ENCODE measurements at places on chromosomes 5 and 9.

- no peak for DNase-seq
These were observed 28.7 kb downstream of the ANKRD34B start for GRCh38 chr5:80541392-80541791.

- DNase-seq: no peak
These were observed 303.2 kb downstream of the ZSWIM6 start for GRCh38 chr5:61635271-61635670.

DNA sequence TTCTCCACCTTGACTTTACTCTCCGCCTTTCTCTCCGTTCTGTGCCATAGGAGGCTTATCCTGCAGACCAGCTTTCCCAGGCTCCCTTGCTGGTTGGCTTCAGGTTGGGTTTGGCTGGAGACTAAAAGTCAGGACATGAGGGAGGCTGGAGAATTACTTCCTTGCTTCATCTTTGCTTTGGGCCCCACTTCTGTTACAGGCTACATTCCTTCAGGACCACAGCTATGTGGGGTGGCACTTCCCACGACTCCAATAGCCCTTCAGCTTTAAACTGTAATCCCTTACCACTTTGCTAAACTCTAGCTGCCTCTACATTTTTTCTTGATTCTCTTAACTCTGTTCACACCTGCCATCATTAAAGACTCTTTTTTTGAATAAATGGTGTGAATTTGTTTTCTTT lies 186.7 kb upstream of the NR4A3 start:
- no peak for DNase-seq

GRCh38 chr9:105244003-105244733 lies at the start of gene SLC44A1:
Gene SLC44A1 (plus strand): TSS chr9:105244651. CDS start chr9:105244869, 218 bp downstream.
- peak; percentile 94 for DNase-seq

DNA sequence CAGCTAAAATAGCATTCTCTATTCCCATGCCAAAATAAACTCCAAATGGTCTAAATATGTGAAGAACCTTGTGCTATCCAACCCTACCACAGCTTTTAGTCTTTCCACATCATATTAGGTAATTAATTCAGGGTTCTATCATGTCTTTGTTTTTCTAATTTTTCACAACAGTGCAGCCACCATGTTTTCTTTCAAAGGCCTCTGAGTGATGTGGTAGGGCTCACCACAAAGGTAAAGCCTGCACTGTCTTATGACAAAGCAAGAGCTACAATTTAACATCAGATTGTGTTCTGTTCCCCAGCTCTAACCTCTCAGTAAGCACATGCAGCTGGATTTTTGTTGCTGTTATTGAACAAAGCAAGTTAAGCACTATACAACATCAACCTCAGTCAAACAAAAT lies 52.4 kb downstream of the MEF2C start:
- no peak for DNase-seq

DNA sequence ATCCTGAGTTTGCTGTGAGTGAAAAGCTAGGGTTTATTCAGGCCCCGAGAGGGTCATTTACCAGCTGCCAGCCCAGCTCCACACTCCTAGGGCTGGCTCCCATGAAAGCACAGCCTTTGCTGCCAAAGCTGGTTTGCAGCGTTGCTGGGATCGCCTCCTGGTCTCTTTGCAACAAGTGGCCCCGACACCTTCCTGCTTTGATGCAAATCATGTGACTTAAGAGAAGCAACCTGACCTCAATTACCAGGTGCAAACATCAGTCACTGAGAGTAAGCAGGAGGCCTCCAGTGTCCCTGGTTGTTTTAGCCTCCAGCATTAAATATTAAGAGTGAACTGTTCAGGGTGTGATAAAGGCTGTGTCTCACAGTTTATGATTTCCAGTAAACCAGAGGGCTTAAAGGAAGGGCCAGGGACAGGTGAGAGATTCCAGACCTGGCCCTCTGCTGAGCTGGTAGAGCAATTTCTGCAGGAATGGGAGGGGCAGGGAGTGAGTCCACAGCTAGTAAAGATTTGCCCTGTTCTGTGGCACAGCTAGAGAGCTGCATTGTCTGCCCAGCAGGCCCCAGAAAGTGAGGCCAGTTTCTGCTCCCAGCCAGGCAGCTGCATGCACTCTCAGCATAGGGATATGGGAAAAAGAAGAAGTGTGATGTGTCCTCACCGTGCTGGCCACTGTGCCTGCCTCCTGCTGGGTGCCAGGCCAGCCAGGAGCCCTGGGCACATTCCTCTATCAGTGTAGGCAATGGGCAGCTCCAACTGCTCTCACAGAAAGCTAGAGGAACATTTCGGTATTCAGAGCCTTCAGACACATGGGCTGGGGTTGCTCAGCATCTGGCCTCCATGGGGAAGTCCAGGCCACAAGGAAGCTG lies 58.0 kb downstream of the SLC22A5 start:
- no peak for DNase-seq

DNA sequence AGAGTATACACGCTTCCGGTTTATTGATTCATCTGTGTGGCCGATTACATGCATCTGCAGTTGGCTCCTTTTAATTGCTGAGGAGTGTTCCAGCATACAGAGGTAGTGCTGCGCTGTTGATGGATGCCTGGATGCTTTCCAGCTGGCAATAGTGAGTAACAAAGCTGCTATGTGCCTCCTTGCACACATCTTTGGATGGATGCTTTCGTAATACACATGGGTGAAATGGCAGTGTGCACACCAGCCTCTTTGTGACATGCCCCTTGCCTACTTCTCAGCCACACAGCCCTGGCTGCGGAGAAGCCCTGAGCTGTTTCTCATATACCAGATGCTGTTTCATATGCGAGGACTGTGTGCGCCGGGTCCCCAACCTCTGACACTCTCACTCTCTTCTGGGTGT lies 151.0 kb downstream of the GADD45G start:
- no peak for DNase-seq

- no peak for DNase-seq
These were observed 5.3 kb upstream of the OTP start for GRCh38 chr5:77643654-77644370.

DNA sequence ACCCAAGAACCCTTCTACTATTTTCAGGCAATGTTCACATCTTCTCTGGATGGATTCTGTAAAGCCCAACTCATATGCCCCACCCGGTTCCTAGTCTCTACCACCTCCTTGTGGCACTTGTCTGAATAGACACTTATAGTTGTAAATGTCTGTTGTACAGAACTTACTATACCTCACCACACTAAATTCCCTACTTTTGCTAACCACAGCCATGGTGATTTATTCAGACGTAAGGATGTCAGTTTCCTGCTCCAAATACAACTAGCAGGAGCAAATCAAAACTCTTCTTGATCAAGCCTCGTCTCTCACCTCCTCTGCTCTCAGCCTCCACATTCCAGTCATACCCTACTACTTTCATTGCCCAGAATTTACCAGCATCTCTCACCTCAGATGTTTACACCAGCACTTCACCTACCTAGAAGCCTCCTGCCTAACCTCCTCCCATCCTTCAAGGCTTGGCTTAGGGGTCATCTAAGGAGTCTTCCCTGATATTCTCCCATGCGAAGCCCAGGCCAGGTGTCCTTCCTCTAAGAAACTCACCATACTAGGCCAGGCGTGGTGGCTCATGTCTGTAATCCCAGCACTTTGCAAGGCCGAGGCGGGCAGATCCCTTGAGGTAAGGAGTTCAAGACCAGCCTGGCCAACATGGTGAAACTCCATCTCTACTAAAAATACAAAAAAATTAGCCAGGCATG lies 75.5 kb downstream of the MAPKAP1 start:
- peak; percentile 63 for DNase-seq

DNA sequence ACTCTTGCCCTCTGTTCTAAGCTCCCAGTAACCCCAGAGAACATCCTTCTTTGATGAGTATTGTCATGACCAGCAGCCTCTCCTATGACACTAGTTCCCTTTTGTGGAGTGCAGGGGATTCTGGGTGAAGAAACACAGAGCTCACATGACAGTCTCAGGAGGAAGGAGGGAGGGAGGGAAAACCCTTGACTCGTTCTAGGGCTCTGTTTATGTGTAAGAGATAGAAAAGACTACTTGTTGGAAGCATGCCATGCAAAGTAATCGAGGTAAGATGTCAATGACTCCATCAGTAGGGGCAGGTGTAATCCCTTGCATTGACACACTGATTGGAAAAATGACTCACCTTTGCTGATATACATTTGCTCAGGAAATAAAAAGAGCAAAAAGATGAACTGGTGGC lies 190.2 kb upstream of the ELL2 start:
- no peak for DNase-seq

- no peak for DNase-seq
These were observed 13.1 kb downstream of the RPS23 start for GRCh38 chr5:82265047-82265446.

- DNase-seq: no peak
These were observed 44.1 kb downstream of the SPARC start for GRCh38 chr5:151642472-151643140.

- no peak for DNase-seq
These were observed 148.1 kb downstream of the NPR3 start for GRCh38 chr5:32859211-32859641.

DNA sequence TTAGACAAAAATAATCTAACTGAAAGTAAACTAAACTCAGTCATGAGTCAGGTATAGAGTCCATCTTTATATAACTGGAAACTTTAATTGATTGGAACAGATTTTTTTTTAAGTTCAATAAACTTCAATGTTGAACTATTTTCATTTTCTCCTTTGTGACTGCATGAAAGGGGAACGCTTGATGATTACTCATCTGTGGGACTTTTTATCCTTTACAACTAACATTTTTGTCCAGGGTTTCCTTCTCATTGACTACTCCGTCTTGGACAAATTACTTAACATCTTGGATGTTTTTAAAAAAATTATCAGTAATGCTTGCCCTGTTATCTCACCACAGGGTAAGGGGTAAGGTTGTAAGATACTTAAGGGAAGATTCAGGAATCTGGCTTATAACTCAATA lies 1658.4 kb downstream of the MAT2B start:
- DNase-seq: no peak

DNA sequence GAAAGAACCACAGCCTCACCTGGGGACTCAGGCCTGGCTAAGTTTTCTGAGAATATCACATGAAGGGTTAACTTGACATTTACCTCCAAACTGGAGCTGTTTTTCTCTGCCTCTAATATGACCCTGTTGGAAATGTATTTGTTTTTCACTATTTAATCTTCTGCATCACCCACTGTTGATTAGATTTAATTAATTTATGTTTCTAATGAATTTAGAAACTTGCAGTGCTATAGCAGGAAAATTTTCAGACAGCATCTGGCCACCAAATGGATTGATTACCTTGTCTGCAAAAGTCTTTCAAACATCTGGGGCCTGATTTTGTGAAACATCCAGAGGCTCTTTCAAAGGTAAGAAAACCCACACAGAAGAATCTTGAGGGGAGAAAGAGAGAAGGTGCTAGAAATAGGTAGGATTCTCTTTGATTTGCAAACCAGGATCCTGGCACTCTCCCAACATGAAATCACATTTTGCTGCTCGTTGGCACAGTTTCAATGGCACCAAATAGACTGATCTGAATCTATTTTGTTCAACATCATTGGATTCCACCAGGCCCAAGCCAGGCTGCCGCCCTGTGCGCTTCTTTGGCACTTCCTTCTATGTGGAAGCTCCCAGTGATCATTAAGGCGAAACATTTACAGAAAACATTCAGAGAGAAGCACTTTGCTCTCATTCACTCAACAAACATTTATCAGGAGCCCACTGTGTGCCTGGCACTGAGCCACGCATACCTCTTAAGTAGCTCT lies 157.3 kb downstream of the PPP2R2B start:
- no peak for DNase-seq

DNA sequence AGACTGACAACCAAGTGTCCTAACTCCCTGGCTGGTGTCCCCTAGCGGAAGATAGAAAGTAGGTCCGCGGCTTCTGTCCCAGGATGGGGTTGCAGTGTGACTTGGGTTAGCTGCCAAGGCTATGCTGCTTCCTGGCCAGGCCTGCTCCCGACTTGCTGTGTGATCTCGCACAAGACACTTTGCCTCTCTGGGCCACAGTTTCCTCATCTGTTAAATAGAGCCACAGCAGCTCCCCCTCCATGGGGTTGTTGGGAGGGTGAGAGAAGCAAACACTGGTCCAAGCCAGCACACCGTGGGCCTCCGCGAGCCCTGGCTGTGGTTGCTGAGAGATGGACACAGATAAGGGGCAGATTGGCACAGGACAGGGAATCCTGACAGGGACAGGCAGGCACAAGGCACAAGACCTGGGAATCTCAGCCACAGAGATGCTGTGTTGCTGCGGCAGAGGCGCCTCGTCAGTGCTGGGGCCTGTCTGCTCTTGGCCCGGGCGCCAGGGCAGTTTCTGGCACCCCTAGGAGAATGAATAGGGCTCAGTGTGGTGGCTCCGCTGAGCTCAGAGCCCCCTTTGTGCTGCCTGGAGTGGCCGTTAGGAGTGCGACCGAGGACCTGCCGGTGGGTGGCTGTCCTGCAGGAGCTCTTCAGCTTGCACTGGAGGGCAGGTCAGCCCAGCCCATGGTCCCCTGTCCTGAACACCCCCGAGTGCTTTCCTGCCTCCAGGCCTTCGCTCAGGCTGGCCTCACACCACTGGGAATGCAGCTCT lies 1.8 kb upstream of the SH2D3C start:
- DNase-seq: no peak

DNA sequence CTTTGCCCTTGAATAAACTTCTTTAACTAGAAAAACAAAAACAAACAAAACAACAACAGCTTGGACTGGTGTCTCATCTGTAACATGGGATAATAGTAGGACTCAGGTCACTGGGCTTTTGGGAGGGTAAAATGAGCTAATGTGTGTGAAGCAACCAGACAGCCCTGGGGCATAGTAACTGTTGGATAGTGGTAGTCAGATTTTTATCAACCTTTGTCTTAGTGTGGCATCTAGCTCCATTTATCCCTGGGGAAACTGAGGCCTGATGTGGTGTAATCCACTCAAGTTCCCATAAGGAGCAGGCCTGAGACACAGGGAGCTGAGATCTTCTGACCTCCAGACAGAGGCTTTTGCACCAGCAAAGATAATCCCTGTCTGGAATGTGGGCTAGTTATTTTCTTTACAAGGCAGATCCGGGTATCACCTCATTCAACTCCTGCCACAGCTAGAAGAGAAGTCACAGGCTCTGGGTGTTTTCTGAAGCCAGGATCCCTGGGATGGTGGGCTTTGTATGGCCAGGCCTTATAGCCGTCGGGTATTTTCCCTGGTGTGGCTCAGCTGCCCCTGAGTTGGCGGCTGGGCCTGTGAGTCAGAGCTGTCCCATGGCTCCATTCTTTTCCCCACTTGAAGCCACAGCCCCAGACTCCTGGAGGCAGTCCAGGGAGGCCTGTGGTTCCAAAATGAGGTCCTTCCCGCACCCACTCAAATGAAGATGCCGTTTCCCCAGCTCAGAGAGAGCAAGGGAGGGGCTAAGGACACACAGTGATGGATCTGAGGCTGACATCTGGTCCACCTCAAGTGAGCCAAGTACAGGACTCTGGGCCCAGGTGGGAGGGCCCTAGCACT lies 26.1 kb upstream of the CSF1R start:
- no peak for DNase-seq

DNA sequence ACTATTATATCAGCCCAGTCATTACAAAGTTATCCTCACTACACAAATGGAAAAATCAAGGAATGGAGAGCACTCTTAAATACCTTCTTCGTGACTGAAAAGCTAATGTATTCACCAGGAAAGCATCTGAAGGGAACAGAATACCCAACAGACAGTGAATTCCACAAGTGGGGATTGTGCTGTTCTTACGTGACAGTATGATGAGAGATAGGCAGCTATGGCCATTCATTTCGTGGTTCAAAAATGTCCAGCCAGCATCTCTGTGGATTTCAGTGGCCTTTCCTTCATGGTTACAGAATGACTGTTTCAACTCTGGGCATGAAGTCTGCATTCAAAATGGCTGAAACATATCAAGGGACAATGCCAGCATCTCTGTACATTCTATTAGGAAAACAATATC lies 323.8 kb downstream of the PRELID2 start:
- no peak for DNase-seq

- DNase-seq: no peak
These were observed 69.2 kb upstream of the FCN1 start for GRCh38 chr9:134986957-134987356.

GRCh38 chr5:132490484-132491367 lies at the start of gene IRF1:
Gene IRF1 (minus strand): TSS chr5:132490773. CDS start chr5:132489478, 1,295 bp downstream.
- DNase-seq: peak; percentile 79
